CD4-positive, alpha-beta T cell treated with Interleukin-15 for 1 hour (primary cell): ENCODE measurements at places on chromosomes 1 and 21.

GRCh38 chr1:35192056-35192852, 691 bp downstream of the SFPQ start:
- DNase-seq: peak; percentile 88

GRCh38 chr1:156157506-156157905, 4.1 kb downstream of the SEMA4A start:
- peak; percentile 15 for DNase-seq

GRCh38 chr1:220189750-220190347, 82.4 kb downstream of the RAB3GAP2 start:
- no peak for DNase-seq

GRCh38 chr1:169327875-169328274, 39.7 kb downstream of the NME7 start:
- DNase-seq: no peak

DNA sequence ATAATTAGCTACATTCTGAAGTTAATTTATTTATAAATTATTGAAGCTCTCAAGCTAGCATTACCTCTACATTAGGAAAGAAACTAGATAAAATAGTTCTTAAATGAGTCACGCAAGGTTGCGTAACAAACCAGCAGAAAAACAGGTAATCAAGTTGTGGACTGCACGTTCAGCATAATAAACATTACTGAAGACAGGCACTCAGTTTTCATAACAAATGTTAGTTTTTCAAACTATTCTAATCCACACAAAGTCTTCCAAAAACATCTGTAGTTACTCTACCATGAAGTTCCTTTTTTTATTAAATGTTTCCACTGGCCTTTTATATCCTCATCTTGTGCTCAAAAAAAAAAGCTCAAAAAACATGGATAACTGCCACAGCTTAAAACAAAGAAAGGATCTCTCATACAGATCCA, 1.3 kb downstream of the TOR1AIP2 start:
- DNase-seq: no peak

DNA sequence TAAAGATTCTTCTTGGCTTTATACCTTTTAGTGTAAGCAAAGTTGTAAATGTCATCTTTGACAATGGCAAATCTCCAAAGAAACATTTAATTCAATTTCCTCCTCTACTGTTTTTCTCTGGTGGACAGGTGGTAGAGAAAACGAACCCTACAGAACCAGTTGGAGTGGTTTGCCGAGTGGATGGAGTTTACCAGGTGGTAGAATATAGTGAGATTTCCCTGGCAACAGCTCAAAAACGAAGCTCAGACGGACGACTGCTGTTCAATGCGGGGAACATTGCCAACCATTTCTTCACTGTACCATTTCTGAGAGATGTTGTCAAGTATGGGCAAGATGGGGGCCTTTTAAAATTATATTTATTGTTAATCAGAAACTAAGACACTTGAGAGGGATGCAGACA, 25.8 kb downstream of the UAP1 start:
- DNase-seq: no peak

GRCh38 chr1:4071653-4072052, 171.6 kb upstream of the C1orf174 start:
- DNase-seq: no peak

DNA sequence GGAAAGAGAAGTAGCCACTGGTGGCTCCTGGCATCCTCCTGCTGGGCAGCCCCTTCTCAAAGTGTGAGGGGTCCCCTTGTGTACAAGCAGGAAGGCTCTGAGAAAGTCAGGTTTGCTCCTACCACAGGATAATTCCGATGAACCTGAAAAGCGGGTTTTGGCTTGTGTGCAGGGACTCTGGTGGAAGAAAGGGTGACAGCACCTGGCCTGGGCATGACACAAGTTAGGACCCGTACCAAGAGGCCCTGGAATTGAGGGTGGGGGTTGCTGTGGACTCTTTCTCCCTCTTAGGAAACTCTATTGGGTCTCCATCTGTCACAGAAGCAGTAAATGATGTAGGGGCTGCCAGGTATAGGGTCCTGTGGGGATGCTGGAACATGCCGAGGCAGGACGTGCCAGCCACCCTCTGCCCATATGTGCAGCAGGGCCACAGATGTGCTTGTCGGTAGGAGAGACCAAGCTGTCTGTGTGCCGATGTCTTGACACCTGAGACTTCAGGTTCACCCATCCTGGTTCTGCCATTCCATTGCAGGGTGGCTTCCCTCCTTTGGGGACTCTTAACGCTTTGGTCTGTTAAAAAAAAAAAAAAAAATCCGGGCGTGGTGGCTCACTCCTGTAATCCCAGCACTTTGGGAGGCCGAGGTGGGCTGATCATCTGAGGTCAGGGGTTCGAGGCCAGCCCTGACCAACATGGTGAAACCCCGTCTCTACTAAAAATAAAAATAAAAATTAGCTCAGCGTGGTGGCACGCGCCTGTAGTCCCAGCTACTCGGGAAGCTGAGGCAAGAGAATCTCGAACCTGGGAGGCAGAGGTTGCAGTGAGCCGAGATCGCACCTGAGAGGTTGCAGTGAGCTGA, 9.8 kb downstream of the C1orf35 start:
- peak; percentile 7 for DNase-seq

DNA sequence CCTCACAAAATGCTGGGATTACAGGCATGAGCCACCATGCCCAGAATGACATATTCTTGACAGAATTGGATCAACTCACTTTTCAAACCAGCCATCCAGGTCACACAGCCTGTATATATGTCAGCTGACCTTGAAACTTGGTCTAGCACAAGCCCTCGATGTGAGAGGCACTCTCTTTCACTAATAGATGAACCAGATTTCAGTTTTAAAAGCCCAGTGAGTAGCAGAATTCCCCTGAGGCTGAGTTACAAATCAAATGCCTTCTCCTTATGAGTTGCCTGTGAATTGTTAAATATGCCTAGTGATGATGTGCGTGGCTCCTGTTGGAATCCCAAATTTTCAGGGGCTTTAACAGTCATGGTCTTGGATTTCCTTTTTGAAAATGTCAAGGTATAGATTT, 88.7 kb downstream of the CD247 start:
- DNase-seq: no peak

DNA sequence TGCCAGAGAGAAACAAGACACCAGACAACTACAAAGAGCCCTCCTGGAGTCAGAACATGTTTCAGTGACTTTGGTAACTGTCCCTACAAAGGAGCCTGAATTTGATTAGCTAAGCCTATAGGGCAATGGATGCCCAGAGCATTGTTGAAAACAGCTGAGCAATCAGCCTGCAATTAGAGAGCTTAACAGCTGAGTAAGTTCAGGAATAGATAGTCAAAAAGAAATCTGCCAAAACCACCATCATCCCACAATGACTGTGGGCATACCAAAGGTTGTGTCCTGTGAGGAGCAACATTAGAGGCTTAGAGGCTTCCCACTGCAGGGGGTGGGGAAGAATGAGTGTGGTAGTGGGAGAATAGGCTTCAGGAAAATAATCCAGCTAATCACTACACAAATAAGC, 32.1 kb downstream of the SH3BP5L start:
- no peak for DNase-seq

GRCh38 chr1:202047977-202048376, 37.6 kb downstream of the ELF3 start:
- no peak for DNase-seq

- DNase-seq: no peak
Measured at GRCh38 chr1:209342441-209343175, 240.9 kb upstream of the CAMK1G start.
